ENCODE measurements at places on chromosomes 12 and 14.

GRCh38 chr12:27998658-27999057 lies 26.1 kb upstream of the PTHLH start:
- no peak for DNase-seq

GRCh38 chr12:132614861-132615578 lies 3.6 kb upstream of the P2RX2 start:
- peak; percentile 83 for DNase-seq

GRCh38 chr12:14111230-14111865 lies 129.9 kb upstream of the GRIN2B start:
- peak; percentile 42 for DNase-seq

DNA sequence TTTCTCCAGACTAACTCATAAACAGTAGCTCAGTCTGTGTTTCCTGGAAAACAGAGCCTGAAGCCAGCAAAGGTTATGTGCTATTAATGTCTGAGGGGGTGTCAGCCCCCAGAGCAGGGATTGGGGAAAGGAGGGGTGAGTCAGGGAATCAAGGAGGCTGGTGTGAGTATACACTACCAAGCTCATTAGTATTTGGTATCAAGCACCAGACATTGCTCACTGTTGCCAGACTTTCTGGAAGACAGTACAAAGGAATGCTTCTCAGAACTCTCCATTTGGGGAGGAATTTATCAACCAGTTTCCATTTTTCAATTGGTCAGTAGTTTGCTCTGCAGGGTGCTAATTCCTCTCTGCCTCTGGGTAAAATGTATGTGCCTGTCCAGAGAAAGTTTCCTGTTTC lies 443.4 kb downstream of the GLT1D1 start:
- no peak for DNase-seq

DNA sequence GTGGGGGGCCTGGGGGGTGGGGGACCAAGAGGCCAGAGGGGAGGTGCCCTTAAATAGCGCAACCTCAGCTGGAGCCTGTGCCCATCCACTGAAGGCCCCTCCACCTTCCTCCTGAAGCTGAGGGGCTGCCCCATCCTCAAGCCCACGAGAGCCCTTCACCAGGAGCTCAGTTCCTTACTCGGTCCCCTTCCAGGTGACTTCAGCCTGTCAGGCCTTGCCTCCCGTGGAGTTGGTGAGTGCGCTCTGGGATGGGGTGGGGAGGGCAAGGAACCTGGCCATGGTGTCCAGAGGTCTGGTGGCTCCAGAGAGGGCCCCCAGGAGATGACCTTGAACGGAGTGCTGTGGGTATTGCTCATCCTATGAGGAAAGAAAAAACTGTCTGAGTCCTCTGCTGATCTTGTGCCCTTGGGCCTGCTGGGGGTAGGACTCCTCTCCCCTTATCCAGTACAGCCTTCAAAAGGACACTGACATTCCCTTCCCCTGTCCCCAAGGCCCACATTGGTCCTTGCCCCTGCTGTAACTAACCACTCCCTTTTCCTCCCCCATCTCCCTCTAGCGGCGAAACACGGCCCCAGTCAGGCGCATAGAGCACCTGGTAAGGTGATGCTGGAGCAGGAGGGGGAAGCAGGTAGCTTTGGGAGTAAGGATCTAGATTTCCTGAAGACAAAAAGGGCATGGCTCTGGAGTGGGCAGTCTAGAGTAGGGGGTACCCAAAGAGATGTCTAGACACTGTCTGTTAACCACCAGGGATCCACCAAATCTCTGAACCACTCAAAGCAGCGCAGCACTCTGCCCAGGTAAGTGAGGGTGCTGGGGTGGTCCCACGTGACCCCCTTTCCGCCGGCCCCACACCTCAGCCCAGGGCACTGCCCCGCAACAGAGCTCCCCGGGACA lies 3.6 kb downstream of the TNS2 start:
- DNase-seq: no peak

DNA sequence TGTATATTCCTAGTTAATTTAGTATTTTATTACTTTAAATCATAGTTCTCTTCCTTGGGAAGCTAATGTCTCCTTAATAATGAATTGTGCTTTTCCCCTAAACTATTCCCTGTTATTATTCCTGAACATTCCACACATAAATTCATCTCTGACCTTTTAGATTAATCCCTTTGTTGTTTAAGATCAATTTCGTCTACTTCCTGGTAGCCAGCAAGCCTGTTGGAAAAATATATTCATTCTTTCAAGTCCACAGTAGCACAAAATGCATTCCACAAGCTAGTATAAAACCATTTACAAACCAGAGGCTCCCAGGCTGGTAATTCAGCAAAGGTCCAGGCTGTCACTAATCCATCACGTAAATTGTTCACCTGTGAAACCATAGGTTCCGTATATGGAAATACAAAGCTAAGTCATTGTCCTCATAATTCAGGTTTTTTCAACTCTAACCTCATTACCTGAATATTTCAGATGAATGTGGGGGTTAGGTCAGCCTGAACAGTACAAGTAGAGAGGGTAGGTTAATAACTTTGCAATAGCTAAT lies 232.7 kb downstream of the SEC23A start:
- DNase-seq: no peak

- DNase-seq: no peak
Observed at GRCh38 chr12:807041-807735, 54.8 kb downstream of the WNK1 start.

GRCh38 chr12:5500331-5500659 lies 68.4 kb downstream of the NTF3 start:
- no peak for DNase-seq

DNA sequence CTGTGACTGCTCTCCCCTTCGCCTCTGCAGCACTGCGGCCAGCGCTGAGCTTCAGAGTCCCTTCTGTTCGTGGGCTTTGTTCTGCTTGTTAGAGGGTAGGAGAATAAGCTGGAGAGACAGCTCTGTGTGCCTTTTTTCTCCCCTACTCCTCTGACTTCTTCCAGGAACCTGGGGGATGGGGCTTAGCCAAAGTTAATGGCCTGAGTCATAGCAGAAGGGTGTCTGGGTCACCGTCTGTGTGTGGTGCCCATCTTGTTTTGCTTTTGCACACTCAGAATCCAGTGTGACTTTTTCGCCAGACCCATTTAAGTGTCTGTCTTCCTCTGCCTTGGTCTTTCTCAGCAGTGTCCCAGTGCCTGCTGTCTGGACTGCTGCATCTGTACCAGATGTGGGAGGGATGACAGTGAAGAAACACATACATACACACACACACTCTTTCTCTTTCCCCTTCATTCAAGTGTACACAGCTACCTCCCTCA lies 3.0 kb downstream of the KIF5A start:
- peak; percentile 50 for DNase-seq

DNA sequence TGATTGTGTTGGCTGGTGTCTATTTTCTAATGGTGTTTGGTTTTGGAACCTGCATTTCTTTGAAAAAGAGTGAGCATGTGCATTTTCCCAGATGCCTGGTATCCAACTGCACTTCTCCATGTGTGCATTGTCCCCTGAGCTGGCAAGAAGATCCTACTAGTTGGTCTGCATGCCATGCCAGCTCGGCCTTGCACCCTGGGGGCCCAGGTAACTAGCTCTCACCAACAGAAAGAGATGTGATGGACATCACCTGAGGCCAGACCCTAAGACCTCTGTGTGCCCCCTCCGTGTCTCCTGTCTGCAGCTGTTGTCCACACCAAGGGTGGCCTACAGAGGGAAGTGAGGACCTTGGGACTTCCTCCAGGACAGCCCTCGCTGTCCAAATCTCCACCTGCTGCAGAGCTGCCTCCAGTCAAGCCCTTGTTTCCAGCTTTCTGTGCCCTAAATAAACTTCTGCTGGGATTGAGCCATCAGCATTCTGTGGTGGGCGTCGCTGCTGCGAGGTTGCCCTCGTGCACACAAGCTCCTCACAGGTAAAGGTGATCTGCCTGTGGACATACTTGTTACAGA lies 30.1 kb upstream of the GPR132 start:
- no peak for DNase-seq

- DNase-seq: no peak
Observed at GRCh38 chr12:127191129-127191528, 1075.8 kb upstream of the TMEM132C start.

DNA sequence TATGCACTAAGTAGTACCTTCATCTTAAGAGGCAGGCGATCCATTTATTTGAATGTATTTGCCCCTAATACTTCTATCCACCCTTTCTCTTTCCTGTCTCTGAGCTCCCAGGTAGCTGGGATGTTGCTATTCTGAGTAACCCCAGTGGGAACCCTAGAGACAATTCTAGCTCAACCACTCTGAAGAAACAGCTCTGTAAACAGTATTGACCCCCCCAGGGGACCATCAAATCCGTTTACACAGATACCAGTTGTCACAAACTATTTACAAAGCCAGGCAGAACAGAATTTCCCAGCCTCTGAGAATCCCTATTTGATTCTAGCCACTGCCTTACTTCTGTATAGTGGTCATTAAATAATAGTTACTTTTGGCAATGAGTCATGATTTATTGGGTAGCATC lies 64.9 kb downstream of the MIPOL1 start:
- no peak for DNase-seq

GRCh38 chr14:75561013-75561432 lies 17.4 kb upstream of the FLVCR2 start:
- DNase-seq: peak; percentile 94

DNA sequence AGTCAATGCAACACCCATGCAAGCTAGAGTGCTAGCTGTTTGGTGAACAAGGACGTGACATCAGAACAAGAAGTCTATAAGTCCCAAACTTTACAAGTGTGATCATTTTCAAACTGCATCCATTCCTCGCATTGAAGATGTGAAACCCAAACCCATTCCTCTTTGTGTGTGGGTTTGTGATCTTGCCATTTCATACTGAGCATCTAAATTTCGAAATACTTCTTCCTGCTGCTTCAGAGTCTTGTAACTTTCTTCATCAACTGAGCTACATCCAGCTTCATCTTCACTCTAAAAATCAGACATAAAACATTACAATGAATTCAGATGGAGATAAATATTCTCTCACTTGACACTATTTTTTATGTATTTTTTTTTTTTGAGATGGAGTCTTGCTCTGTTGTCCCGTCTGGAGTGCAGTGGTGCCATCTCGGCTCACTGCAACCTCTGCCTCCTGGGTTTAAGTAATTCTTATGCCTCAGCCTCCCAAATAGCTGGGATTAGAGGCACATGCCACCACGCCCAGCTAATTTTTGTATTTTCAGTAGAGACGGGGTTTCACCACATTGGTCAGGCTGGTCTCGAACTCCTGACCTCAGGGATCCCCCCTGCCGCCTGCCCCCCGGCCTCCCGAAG lies 4.8 kb upstream of the ZCCHC8 start:
- no peak for DNase-seq

DNA sequence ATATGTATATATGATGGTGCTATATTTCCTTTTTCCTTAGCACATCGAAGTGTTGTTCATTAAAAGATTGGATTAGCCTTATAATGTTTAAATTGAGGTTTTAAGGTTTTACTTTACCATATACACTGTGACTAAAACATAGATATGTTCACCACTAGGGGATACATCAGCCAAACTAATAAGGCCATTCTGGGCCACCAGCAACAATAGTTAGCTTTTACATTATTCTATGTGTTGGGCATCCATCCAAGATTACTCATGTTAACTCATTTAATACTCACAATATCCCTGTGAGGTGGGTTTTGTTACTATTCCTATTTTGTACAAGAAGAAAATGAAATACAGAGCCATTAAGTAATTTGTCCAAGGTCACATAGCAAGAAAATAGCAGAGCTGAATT lies 202.6 kb upstream of the AVPR1A start:
- DNase-seq: no peak

- DNase-seq: peak; percentile 53
Observed at GRCh38 chr12:17609153-17609552, 480.8 kb downstream of the RERGL start.

- no peak for DNase-seq
Observed at GRCh38 chr12:793037-793436, 40.7 kb downstream of the WNK1 start.

DNA sequence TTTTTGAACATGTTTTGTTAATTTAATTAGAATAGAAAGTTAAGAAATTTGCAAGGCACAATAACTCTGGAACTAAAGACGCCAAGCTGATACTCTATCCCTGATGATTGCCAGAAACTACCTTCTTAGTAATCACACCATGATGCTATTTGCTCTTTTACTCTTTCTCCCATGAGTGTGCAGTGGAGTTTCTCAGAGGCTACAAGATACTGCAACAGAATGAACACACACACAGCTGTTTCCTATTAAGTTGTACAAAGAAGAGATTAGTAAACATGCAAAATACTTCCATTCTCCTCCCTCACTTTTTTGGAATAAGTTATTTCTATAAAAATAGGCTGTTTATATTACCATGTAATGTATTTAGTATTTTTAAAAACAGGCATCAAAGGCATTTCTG lies 1367.5 kb downstream of the AACS start:
- no peak for DNase-seq

- no peak for DNase-seq
Observed at GRCh38 chr12:88698471-88698870, 118.2 kb upstream of the KITLG start.

DNA sequence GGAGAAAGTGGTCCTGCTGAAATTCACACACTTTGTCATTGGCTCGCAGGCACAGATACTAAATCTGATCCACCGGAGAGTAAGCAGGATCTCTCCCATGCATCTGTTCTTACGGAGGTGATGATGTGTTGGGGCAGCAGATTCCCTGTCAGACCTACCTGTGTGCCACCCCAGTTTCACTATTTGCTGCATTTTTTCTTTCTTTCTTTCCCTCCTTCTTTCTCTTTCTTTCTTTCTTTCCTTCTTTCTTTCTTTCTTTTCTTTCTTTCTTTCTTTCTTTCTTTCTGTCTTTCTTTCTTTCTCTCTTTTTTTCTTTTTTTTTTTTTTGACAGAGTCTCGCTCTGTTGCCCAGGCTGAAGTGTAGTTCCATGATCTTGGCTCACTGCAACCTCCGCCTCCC lies 37.4 kb downstream of the WSCD2 start:
- DNase-seq: no peak

- no peak for DNase-seq
Observed at GRCh38 chr14:99413172-99413571, 67.5 kb downstream of the SETD3 start.

- no peak for DNase-seq
Observed at GRCh38 chr12:26443309-26443708, 247.9 kb downstream of the SSPN start.

DNA sequence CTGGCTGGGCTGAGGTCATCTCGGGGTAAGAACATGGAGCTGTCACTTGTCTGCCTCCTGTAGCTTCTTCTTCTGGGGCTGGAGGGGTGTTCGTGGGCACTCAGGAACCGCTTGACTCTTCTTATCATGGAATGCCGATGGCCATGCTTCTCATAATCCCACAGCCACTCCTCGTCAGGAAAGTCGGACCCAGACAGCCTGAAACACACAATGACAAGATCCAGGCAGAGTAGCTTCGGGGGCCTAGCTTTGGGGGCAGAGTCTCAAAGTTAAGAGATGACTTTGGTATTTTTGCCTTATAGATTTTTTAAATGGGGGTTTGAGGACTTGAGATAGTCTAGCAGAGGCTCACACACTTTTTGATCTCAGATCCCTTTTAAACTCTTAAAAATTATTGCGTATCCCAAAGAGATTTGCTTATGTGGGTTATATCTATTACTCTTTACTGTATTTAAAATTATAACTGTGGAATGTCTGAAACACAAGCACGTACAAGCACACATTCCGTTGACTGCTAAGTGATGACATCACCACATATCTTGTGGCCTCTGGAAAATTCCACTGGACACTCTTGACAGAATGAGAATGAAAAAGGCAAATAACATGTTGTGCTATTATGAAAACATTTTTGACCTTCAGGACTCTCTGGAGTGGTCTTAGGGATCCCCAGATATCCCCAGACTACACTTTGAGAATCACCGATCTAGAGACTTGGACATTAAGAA lies 43.3 kb downstream of the BEST3 start:
- DNase-seq: peak; percentile 41

All from urothelium cell line (cell line).